ENCODE measurements at places on chromosomes 2 and 18. TPM values are rescaled to one million over a fixed set of nuclear protein-coding genes. Genes with fewer than 3 reads are reported as not detected.

Gene CLIP4
- 27.6 TPM for total RNA-seq

Gene NTSR2
- total RNA-seq: not detected

DNA sequence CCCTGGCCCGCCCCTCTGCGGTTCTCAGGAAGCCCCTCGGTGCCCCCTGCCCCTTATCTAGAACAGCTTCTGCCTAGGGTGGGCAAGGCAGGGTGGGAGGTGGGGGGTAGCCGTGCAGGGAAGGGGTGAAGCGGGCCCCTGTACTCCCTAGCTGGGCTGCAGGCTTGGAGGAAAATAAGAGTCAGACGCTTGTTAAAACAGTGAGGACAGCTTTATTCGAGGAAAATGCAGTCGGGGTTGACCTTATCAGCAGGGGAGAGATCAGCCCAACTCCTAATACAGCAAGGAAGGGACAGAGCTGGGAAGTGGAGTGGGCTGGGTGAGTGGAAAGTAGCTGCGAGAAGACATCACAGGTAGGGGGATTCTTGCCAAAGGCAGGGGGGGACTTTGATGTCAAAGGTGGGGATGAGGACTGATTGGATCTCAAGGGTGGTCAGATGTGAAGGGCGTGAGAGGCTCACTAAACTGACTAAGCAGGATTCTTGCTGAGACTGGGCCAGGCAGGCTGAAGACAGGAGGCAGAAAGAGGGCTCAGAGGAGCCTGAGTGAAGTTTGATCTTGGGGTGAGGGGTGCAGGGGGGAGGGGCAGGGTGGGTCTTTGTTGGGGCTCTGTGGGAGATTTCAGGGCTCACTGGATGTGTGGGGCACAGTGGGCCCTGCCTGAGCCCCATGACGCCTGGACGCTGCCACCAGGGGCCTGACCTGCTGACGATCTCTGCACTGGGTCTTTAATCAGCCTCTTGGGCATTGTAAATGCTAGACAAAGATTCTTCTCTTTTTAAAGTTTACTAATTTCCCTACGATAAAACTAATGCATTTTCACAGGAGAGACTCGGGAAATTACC is 29.9 kb downstream of the HPCAL1 start:
- no peak for DNase-seq

Gene NT5C1B
- not detected for total RNA-seq

- DNase-seq: no peak
These were observed 20.5 kb upstream of the STAT4 start for GRCh38 chr2:191171286-191171685.

Gene TMEFF2
- not detected for total RNA-seq

DNA sequence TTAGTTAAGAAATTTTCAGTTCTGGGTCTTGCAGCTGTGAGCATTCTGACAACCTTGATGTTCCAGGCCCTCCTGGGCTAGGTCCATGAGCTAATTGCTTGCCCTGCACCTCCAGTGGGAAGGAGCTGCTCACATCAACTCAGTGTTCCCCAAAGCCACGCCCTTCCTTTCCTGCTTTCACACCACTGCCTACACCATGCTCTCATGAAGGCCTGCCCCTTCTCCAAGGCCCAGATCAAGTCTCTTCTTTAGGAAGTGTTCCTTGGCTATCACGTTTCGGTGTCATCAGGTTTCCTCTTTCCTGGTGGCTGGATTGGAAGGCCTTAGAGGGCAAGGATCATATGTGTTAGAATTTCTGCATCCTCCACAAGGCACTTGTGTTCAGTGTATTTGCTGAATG is 18.8 kb downstream of the TMEM127 start:
- no peak for DNase-seq

All from activated CD8-positive, alpha-beta memory T cell treated with anti-CD3 and anti-CD28 coated beads, Interleukin-2, amount 10 ng/mL, durations not matched to agents 7 days and 5 days (primary cell).